ENCODE measurements at places on chromosomes 13 and 19.

DNA sequence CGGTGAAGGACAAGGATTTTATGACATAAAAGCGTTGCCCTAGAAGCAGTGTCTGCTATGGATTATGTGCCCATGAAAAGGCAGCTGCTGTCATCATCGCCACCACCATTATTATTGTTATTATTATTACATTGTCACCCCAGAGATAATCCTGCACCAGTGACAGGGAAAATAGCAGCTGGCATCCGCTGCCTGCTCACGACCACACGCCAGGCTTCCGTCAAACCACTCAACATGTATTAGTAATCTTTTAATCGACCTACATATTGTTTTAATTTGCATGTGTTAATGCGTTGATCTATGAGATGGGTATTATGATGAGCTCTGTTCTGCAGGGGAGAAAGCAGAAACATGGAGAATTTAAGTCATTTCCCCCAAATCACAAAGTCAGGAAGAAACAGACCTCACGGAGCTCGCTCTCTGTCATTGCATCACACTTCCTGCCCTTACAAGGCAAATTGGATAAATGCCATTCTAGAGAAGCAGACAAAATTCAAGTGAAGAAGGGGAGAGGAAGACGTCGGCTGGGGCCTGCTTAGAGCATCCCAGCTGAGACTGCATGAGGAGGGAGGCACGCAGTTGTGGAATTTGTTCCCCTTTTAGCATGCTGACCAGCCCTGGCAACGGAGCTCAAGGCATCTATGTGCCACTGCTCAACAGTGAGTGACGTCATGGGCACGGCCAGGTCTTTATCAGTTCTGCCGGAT lies at the start of gene FFAR3:
TSS of gene FFAR3 (plus strand) at position 594 of the 707 bp plus-strand sequence. CDS start 431 bp downstream, outside the sequence.
- DNase-seq = no peak

DNA sequence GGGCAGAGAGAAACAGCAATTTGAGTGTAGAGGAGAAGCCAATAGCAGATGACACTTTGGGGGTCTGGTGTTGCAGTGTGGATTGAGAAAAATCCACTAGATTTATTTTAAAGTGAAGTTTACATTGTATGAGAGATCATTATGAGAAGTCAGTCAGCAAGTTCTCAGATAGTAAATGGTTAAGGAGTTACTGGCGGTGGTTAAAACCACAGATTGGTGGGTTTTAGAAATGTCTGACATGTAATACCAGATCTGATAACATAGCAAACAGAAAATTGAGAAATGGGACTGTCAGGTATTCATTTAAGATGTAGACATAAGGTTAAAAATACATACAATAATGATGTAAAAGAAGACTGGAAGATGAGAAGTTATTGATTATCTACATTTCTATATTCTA lies 7.2 kb downstream of the ABHD13 start:
- no peak for DNase-seq

DNA sequence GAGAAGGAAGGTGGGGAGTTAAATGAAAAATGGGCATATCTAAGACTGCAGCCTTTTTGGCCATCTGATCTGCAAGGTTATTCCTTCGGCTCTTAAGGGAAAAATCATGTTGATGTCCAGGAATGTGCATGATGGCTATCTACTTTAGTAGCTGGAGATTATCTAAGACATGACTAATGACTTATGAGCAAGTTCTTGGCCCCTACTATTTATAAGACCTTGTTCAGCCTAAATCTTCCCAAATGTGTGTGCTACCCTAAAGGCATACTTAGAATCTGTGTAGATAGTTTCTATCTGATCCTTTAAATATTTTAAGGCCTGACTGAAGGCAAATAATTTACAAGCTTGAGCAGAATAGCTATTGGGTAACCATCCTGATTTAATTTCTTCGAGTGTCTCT lies 41.8 kb upstream of the CD177 start:
- DNase-seq = no peak

DNA sequence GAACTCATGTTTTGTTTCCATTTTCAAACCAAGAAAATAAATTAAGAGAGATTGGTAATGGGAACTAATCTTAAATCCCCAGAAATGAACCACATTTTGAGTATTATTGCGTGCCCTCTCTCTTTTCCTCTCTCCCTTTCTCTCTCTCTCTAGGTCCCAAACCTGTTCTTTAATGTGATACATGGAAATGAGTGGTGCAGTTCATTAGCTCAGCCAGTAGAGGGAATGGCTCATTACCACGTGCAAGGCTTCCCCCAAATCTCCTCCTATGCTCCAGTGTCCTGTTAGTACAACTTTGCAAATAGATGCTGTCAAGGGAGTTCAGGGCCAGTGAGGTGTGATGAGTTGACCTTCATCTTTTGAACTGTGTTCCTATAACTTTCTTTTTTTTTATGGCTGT lies 178.4 kb downstream of the FGF9 start:
- no peak for DNase-seq

- no peak for DNase-seq
Measured at GRCh38 chr19:54069470-54069869, 5.8 kb upstream of the VSTM1 start.

GRCh38 chr13:110911880-110912279 lies 3.0 kb downstream of the ANKRD10 start:
- no peak for DNase-seq

GRCh38 chr19:42155796-42156195 lies 23.6 kb upstream of the POU2F2 start:
- DNase-seq = no peak

Data from renal pelvis (tissue), 12 donors.